ENCODE measurements at places on chromosomes 2 and 18.

DNA sequence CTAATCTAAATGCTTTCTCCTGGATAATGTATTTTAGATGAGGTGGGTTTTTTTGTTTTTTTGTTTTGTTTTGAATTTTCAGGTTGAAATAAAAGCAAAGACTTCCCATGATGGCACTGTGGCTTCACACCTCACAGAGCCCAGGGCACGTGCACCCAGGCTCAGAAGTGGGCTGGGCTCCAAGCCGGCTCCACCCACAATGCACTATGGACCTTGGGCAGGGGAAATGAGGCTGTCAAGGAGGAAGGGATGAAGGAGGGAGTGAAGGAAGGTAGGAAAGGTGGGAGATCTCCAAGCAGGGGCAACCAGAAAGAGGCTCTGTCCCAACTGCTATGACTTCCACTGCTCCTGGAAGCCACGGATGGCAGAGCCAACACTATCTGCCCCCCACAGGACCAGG is 60.4 kb downstream of the BIN1 start:
- DNase-seq: no peak

DNA sequence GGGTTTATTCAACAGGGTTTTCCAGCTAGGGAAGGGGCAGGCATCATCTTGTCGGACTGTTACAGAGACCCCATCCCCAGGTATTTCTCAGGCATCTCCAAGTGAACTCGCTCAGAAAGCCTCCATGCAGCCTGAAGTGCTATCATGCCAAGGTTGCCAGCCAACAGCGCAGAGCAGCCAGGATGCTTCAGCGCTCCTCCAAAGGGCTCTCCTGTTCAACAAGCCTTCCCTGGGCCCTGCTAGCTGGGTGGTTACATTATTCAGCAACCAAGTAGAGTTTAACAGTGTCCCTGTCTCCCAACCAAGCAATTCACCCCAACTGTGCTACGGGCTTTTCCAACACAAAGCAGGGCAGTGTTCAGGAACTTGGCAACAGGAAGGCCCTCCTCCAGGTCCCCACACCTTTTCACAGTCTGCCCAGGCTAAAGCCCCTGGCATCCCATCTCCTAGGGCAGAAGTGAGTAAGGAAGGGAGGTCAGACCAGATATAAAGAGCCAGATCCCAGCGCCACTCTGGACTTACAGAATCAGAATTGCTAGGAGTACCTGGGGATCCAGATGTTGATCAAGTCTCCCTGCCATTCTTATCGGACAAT is 52.9 kb downstream of the ZBTB7C start:
- DNase-seq: no peak

DNA sequence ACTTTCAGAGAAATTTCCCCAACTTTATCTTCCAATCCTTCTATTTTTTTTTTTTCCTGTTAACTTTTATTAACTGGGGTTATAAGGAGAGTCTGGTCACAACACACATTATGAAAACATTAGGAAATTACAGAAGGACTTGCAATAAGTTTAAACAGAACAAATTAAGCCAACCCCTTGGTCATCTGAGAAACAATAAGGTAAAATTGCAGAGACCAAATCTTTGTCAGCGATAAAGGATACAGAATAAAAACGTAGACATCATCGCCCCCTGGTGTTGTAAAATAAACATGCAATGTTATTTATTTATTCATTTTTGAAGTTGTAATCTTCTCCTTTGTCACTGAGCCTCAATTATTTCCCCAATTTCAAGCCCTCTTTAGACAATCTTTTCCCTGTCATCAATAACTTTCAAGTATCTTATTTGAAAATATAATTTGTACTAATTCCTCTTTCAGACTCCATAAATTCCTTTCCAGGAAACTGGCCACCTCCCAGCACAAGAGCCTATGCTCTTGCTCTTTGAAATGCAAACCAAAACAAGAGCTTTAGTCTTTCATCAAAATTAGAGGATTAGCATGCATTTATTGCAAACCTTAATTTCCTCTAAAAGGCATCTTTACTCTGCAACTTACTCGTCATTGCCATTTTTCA is 19.5 kb downstream of the G6PC2 start:
- DNase-seq: no peak

DNA sequence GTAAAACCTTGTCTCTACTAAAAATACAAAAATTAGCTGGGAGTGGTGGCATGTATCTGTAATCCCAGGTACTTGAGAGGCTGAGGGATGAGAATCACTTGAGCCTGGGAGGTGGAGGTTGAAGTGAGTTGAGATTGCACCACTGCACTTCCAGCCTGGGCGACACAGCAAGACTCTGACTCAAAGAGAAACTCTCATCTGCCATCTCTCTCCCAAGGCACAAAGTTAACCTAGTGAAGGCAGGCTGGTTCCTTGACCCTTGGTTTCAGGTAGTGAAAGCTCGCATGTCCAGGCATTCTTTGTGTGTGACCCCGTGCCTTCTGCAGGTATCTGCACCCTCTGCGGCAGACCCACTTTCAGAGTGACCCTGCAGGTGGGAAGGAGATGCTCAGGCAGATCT is 100.0 kb downstream of the WDSUB1 start:
- no peak for DNase-seq
